Fibroblast of skin of left biceps (primary cell): ENCODE measurements at places on chromosomes 16 and 17.

- DNase-seq = no peak
Measured at GRCh38 chr17:18004345-18004744, 31.7 kb downstream of the DRC3 start.

- no peak for DNase-seq
Measured at GRCh38 chr17:17890773-17891759, 54.3 kb upstream of the SREBF1 start.

GRCh38 chr16:30485818-30486436 is 13.4 kb downstream of the ITGAL start:
- DNase-seq = no peak

DNA sequence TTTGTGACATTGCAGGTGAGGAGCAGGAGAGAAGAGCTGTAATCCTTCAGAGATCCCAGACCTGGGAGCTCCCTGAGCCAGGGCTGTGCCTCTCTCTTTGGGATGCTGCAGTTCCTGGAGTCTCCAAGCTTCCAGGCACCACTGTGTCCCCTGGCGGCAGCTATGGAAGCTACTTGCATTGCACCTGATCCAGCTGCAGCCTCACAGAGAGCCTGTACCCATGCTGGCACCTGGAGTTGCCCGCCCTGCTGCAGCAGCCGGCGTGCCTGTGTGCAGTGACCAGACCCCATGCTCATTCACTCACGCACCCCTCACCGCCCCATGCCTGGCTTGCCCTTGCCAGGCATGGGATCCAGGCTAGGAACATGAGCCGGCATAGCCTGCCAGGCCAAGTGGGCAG is 51.8 kb upstream of the MED9 start:
- no peak for DNase-seq

DNA sequence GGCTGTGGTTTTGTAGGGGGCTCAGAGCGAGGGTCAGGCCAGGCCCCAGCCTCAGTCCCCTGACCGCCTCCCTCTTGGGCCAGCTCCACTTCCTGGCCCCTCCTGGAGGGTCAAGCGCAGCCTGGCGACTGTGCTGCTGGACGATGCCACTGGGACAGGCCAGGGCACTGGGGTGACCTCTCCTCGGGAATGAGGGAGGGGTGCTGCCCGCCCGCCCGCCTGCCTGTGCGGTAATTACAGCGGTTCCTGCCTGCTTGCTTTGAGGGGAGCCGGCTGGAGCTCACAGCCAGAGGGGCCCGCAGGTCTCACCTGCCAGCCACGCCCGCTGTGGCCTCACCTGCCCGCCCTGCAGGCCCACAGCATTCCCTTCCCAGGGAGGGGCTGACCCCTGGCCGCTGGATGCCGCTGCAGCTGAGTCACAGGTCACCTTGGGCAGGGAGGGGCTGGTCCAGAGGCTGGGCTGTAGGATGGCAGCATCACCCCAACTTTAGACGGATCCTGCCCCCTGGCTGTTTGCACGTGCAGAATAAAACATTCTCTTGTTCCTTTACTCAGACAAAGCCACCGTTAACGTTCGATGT is 76.7 kb upstream of the CBX4 start:
- no peak for DNase-seq

- DNase-seq = no peak
Measured at GRCh38 chr16:51393381-51394005, 242.4 kb upstream of the SALL1 start.

GRCh38 chr17:56441308-56441707 is 152.2 kb upstream of the NOG start:
- peak; percentile 80 for DNase-seq

DNA sequence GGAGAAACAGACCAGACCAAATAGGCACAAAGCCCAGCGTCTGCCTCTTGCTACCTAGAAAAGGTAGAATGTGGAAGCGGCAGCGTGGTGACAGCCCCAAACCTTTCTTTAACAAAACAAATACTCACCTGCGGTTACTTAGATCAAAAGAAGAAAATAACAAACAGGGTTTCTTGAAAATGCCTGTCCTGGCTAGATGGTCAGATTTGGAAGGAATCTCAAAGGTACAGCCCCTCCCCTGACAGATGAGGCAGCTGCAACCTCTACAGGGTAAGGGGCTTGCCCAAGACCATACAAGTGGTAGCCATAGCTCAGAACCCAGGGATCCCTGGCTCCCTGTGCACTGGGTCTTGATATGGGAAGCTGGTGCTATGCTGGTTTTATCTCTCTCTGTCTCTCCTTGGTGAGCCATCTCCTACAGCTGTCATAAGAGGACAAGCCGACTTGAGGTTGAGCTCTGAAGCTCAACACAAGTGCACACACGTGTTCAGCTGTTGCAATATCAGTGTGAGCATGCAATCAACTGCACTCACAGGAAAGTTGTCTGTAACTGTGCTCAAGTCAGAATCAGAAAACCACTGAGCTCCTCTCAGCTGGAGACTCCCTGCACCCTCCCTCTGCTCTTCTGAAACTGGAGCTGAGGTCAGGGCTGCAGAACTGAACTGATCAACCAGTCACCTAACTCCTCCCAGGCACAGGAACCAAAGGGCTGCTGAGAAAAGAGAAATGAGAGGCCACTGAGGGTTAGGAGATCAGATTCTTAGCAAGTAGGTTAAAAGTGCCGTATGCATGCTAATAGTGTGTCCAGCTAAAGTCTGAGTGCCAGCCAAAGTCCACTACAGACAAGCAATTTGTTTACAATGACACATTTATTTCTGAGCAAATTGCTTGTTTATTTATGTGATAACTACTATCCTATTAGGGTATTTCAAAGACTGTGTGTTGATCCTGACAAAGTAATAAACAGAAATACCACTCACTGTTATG is 6.1 kb upstream of the RNF157 start:
- no peak for DNase-seq

DNA sequence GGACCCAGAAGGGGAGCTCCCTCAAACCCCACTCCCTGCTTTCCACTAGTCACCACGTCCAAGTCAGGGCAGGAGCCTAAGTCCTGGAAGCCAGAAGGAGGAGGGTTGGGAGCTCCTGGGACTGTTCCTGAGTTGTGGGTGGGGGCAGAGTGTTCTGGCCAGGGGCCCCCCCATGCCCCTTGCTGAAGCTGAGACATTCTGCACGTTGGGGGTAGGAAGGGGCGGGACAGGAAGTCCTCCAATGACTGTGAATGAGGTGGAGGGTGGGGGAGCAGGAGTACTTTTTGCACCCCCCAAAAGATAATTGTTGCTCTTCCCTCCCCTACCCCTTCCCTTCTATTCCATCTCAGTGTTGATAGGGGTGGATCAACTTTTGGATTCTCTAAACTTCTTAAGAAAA is 21.4 kb upstream of the C17orf113 start:
- DNase-seq = no peak
